Left kidney (tissue), 8 donors: ENCODE measurements at places on chromosomes 4 and X.

- DNase-seq: no peak
These were observed 75.7 kb downstream of the F11 start for GRCh38 chr4:186341655-186342054.

GRCh38 chrX:154376774-154377173 is 2.3 kb upstream of the EMD start:
- no peak for DNase-seq

- DNase-seq: no peak
These were observed 8.6 kb upstream of the VCX2 start for GRCh38 chrX:8179656-8180055.

GRCh38 chr4:15964159-15964558 is 1.2 kb upstream of the FGFBP2 start:
- DNase-seq: no peak

DNA sequence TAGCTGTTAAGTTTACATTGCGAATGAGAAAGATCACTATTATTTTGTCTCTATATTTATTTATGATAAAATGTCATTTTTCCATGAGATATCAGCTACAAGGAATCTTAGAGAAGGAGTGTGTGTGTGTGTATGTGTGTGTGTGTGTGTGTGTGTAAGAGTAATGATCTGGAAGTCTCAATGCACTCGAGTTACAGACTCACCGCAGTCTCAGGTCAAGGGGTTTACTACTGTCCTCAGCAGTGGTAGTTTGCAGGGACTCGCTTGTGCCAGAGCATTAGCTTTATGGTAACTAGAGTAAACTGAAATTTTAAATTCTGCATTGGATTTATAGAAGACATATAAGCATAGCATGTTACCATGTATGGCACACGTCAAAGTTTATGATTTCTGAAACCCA is 30.8 kb downstream of the LRP2BP start:
- peak; percentile 53 for DNase-seq

DNA sequence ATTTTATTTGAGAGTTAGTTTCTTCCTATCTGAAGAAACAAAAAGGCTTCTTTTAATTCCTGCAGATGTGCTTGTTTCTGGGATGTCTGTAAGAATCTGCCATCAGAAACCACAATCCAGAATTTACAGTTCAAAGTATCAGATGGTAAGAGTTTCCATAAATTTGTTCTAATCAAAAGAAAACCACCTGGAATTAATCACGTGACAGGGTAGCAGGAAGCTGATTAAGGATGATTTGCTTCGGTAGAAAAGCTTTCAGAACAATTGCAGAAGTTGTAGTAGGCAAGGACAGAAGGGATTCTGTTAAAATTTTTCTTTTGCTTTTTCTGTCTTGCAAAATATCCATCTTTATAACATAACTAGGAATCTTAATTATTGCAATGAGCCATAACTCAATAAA is 1975.1 kb upstream of the AGA start:
- DNase-seq: no peak

DNA sequence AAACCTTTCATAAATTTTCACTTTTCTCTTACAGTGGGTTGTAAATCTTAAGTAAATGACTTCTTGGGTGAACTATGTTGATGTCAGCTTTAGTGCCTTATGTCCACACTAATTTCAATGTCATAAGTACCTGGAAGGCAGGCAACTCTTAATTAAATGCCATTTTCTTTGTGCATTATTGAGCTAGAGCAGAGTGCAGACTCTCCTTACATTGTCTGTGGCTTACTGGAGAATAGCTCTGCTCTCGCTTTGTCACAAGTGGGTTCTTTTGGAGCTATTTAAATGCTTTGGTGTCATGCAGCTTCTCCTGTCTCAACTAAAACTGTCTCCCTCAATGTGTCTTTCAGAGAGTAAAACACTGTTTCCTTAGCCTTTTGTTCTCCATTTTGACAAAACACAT is 411.6 kb downstream of the STIM2 start:
- DNase-seq: no peak

DNA sequence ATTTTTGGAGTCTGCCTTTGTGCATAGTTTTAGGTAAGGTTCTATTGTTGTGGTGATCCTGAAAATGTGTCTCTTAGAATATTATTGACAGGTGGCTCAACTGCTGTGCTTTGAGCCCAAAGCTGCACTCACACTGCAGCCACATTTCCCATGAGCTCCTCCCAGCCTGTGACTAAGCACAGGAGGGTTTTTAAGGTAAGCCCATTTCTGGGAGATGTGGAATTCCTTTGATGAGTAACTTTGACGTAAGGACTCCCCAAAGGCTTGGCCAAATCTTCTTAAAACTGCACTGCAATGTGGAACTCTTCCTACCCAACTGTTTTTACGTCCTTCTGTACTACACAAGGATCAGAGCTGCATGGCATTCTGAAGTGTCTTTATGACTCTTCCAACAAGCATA is 20.0 kb upstream of the TMPRSS11A start:
- no peak for DNase-seq

DNA sequence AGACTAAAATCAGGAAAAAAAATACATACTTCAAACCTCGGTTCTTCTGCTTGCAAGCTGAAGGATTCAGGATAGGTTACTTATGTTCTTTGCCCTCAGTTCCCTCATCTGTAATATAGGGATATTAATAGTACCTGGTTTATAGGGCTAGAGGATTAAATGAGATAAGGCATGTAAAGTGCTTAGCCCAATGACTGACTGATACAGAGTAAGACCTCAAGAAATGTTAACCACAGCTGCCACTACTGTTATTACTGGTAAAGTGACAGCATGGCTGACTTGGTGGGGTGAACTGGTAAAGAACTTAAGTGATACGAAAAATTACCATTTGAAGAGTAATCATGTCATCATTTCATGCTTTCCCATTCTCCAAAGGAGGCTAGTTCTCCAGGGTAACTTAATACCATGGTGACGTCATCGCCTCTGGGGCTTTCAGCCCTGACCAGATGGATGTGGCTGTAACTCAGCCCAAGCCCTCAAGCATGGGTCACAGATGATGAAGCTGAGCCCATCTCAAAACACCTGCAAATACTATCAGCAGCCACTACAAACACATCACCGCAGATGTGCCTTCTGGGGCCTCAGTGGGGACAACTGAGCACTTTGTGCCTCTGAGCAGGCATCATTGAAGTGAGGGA is 44.5 kb upstream of the SCML1 start:
- peak; percentile 37 for DNase-seq

GRCh38 chr4:108024085-108024877 is 34.6 kb downstream of the HADH start:
- no peak for DNase-seq

DNA sequence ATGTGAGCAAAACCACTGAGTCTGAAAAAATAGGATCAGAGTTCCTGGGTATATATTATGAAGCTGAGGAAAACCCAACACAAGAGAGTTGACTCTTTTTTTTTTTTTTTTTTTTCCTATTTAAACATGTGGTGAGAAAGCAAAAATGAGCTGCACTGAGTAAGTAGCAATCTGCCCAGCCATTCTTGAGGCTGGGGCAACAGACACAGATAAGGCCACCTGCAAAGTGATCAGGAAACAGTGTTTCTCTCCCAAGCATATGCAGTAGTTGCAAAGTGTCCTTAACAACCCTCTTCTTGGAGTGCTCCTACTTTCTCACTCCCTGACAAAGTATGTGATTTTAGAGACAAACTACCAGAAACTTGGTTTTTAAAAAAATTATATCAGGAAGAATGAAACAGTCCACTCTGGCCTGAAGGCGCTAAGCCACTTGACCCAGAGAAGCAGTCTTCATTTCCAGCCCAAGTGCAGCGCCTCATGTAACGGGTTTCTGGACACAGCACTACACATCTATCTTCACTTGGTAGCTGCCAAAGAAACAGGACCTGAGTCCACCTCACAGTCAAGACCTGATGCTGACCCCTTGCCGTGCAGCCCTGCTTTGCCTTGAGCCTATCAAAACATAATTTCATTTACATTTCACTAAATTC is 124.6 kb upstream of the MAP3K15 start:
- no peak for DNase-seq

GRCh38 chr4:152607178-152607577 is 71.3 kb upstream of the FBXW7 start:
- no peak for DNase-seq

- no peak for DNase-seq
These were observed 132.2 kb downstream of the IDS start for GRCh38 chrX:149372866-149373265.

- no peak for DNase-seq
These were observed 119.1 kb downstream of the CNKSR2 start for GRCh38 chrX:21493226-21493830.

DNA sequence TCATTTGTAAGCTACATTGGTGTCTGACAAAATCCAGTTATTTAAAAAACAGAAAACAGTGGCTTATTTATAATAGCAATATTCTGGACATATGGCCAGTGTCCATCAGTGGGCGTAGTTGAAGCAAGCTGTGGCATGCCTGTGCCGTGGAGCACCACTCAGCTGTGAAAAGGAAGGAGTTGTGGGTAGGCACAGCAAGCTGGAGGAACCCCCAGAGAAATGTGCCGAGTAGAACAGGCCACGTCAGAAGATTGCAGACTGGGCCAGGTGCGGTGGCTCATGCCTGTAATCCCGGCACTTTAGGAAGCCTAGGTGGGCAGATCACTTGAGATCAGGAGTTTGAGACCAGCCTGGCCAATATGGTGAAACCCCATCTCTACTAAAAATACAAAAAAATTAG is 102.4 kb downstream of the GPR143 start:
- no peak for DNase-seq
